ENCODE measurements at places on chromosomes 12 and 14.

- no peak for DNase-seq
Measured at GRCh38 chr14:92704036-92704804, 44.2 kb downstream of the LGMN start.

GRCh38 chr12:78121969-78122610, 291.4 kb downstream of the NAV3 start:
- no peak for DNase-seq

GRCh38 chr14:51448831-51449670, 202.7 kb upstream of the FRMD6 start:
- DNase-seq = no peak

DNA sequence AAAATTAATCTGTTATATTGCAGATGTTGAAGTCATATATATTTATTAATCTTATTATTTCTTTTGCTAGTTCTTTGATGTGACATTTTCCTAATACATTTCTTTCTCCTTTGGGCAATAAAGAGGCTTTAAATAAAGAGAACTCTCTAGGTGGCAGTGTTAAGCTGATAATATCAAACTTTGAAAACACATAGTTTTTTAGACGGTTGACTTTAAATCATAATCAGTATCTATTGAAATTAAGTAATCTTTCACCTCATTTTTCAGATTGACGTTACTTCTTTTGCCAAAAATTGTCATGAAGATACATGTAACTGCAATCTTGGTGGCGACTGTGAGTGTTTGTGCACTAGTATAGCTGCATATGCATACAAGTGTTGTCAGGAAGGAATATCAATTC, 130.8 kb upstream of the PTPRQ start:
- DNase-seq = no peak

GRCh38 chr12:58419196-58419760, 477.9 kb downstream of the ATP23 start:
- DNase-seq = no peak

GRCh38 chr12:109016016-109016415, 4.9 kb downstream of the SVOP start:
- DNase-seq = no peak

GRCh38 chr14:94401083-94401482, 12.7 kb upstream of the SERPINA1 start:
- no peak for DNase-seq

DNA sequence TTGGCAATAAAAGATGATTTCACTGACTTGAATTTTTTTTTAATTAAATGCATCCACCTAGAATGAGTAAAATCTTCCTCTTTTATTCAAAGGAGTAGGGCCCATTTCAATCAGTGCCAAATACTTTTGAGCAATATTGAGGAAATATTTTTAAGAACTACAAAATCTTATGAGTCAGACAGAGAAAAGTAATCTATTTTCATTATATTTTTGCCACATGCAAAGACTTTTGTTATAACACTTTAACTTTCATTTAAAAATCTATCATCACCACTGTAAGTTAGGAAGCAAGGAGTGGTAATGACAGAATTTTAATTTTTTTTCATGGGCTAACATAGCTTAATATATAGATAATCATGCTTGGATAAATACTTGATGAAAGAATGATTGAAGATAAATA, 345.2 kb upstream of the KITLG start:
- no peak for DNase-seq

- no peak for DNase-seq
Measured at GRCh38 chr14:33393895-33394368, 455.3 kb downstream of the NPAS3 start.

DNA sequence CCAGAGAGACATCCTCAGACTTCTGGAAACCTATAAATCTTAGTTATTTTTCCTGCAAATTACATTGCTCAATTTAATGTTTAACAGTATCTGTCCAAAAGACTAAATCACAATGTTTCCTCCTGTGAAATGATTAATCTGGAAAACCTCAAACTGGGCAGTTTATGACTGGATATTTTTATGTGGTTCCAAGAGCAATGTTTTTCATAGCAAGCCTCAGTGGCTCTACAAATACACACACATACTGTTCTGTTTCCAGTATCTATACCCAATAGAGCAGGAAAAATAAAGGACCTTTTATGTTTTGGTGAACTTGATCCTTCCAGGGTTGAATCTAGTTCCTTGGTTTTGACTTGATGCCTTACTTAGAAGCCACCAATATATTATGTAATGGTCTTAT, 9.2 kb downstream of the NID2 start:
- no peak for DNase-seq

DNA sequence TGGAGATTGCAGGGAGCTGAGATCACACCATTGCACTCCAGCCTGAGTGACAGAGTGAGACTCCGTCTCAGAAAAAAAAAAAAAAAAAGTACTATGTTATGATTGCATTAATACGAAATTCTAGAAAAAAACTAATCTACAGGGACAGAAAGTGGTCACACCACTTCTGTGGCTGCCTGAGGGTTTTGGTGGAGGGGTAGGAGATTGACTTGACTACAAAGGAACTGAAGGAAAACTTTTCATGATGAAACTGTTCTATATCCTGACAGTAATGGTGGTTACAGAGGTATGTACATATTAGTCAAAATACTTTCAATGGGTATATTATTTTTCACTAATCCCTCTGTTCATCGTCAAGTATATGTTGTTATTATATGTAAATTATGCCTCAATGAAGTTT, 42.1 kb downstream of the FOXN3 start:
- no peak for DNase-seq

- DNase-seq = no peak
Measured at GRCh38 chr12:16095531-16096110, 181.9 kb downstream of the SLC15A5 start.

- DNase-seq = no peak
Measured at GRCh38 chr14:60095231-60095630, 3.5 kb downstream of the PCNX4 start.

DNA sequence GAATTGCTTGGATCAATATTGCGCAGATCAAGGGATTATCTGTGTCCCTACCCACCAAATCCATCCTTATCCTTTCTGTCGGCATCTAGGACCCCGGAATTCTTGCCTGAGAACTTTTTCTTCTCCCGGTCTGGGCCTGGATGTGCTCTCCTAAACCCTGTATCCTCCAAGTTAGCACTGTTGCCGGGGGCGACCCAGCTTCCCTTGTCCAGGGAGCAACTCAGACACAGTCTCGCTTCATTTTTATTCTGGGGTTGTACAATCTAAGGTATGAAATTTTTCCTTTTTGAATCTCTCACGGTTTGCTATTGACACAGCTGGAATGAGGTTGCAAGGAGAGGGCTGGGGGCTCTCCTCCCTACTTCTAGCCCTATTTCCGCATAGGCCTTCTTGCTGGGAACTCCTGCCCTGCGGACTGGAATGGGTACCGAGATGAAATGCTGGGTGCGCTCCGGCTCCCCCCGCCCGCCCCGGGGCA, 403 bp upstream of the PNP start:
- DNase-seq = no peak

GRCh38 chr14:46480817-46481216, 170.8 kb downstream of the RPL10L start:
- DNase-seq = no peak

DNA sequence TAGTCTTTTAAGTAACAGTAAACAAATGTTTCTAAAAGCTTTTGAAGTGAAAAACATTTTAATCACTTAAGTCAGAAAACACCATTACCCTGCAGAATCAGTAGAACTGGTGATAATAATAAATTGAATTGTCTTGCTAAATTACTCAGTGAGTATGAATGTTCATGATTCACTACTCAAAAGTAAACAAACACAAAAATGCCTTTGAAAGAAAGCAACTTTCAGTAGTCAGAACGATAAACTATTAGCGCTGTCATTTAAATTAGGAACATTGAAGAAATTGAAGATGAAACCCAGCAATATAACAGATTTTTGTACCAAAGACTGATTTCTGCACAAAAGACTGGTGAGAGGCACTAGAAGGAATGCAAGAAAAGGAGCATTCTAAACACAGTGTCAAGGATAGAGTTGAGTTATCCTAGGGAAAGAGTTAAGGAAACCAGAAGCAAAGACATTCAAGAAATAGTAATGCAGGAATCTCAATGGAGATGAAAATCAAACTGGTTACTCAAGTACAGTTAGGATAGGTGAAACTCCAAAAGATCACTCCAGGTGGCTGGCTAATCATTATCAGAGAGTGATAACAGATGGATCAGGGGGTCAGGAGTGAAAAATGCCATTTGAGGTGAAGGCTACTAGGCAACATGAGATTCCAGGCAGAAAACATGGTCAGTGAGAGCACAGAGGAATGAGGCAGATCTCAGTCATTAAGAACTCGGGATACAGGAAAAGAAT, 77.4 kb upstream of the ALG10 start:
- no peak for DNase-seq

GRCh38 chr12:113826805-113827538, 139.2 kb downstream of the RBM19 start:
- no peak for DNase-seq

GRCh38 chr14:96953087-96953874, 156.1 kb downstream of the VRK1 start:
- no peak for DNase-seq

GRCh38 chr12:3127832-3128231, 50.7 kb downstream of the TSPAN9 start:
- DNase-seq = no peak

GRCh38 chr12:47080725-47081502, 1.2 kb upstream of the AMIGO2 start:
- DNase-seq = no peak

DNA sequence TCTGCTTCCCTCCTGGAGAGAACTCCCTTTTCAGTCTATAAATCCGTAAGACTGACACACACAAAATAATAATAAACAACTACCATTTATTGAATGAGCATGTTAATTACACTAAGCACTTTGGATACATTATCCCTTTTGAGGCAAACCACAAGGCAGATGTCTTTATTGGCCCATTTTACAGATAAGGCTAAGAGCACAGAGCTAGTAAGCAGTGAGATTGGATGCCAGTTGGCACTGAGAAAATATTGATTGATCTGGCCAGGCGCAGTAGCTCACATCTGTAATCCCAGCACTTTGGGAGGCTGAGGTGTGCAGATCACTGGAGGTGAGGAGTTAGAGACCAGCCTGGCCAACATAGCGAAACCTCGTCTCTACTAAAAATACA, 21.9 kb upstream of the RBM19 start:
- no peak for DNase-seq

DNA sequence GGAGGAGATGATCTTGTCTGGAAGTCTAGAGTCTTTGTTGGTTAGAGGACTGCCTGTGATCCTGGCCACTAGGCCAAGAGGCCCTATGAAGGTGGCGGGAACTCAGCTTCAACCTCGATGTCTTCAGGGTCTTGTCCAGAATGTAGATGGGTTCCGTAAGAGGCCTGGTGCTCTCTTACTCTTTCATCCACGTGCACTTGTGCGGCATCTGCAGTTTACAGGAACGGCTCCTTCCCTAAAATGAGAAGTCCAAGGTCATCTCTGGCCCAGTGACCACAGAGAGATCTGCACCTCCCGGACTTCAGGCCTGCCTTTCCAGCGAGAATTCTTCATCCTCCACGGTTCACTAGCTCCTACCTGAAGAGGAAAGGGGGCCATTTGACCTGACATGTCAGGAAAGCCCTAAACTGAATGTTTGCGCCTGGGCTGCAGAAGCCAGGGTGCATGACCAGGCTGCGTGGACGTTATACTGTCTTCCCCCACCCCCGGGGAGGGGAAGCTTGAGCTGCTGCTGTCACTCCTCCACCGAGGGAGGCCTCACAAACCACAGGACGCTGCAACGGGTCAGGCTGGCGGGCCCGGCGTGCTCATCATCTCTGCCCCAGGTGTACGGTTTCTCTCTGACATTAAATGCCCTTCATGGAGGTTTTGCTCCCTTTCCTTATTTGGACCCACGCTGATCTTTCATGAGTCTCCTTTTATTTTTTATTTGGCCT, 17.7 kb downstream of the WNT5B start:
- no peak for DNase-seq

- DNase-seq = no peak
Measured at GRCh38 chr14:24071144-24071697, at the start of gene CPNE6. CPNE6 (plus strand) TSS chr14:24071562; CDS start chr14:24072937, 1,375 bp downstream.

- DNase-seq = no peak
Measured at GRCh38 chr12:52687497-52688385, 7.5 kb upstream of the KRT1 start.

DNA sequence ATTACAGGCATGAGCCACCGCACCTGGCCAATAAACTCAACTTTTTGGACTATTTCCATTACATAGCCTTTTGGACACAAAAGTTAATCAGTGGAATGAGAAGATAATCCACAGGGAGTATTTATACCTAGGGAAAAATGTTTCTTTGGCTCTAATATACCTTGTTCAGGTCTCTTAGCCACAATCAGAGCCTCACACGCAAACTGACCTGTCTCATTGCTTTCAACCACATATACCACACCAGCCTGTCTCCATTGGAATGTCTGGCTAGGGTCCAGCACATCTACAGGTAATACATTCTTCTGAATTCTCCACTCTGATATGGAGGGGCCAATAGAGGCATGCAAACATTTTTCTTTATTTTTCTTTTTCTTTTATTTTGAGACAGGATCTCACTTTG, 3.8 kb upstream of the RBMS2 start:
- DNase-seq = no peak

GRCh38 chr12:64218597-64218996, 3.5 kb downstream of the KICS2 start:
- DNase-seq = no peak

DNA sequence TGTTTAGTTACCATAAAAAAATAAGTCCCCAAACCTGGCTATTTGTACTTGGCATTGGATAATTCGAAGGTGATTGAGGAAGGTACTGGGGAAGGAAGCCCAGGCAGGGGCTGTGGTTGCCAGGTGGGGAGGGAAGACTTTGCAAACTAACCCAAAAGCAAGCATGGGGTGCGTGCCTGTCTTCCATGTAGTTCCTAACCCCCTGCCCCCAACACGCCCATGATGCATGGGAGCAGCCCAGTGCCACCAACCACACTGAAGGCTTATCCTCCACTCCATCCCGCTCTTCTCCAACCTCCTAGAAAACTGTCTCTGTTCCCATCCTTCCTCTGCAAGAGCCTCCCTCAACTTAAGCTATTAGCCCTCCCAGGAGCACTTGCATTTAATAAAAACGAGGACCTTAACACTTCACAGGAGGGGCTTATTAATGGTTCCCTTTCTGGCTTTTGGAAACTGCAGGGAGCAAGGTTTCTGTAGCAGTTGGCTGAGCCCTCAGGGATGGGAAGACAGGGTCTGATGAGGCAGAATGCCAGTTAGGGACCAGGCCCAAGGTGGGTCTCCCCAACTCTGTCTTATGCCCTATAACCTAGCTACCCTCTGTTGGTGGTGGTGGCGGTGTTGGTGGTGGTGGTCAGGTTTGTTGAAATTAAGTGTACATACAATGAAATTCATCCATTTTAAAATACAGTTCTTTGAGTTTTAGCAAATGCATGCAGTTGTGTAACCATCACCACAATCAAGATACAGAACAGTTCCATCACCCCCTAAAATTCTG, 96.0 kb downstream of the ZFP36L1 start:
- no peak for DNase-seq

GRCh38 chr12:105369014-105369413, 38.5 kb downstream of the C12orf75 start:
- no peak for DNase-seq

DNA sequence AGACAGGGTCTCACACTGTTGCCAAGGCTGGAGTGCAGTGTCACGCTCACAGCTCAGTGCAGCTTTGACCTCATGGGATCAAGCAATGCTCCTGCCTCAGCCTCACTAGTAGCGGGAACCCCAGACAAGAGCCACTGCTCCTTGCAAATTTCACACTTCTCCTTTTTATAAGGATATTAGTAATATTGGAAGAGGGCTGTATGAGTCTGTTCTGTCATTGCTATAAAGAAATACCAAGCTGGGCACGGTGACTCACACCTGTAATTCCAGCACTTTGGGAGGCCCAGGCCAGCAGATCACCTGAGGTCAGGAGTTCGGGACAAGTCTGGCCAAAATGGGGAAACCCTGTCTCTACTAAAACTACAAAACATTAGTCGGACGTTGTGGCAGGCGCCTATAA, 12.9 kb upstream of the ORAI1 start:
- DNase-seq = no peak

Data from activated gamma-delta T cell treated with anti-CD3 and anti-CD28 coated beads, Interleukin-2, amount 50 U/mL, for 16 hours (primary cell).